ENCODE measurements at places on chromosomes 7 and 10. TPM values are rescaled to one million over a fixed set of nuclear protein-coding genes. Genes with fewer than 3 reads are reported as not detected.

Gene ZNF746
- 23.7 TPM for total RNA-seq

Gene HOXA7
- 2.3 TPM for total RNA-seq

Gene PTPRN2
- 0.91 TPM for total RNA-seq

Gene LLCFC1
- not detected for total RNA-seq

Gene PNLIP
- not detected for total RNA-seq

Gene SPDYE16
- total RNA-seq: not detected

All from mammary epithelial cell (primary cell).